ENCODE measurements at places on chromosomes 11 and 22.

DNA sequence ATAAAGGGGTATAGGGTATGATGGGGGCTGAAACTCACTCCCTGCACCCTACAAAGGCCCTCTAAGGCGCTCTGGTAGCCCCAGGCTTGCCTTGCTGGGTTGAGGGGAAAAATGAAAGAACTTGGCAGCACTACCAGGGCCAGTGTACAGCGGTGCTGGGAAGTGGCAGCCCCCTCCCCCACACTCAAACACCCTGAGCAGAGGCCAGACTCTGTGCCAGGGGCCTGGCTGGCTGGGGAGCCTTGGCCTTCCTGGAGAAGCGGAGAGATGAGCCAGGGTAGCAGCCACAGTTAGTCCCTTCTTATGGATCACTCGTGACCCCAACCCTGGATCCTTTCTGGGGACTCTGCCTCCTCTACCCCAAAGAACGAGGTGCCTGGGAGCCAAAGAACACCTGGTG lies 2.7 kb downstream of the TMEM134 start:
- no peak for DNase-seq

DNA sequence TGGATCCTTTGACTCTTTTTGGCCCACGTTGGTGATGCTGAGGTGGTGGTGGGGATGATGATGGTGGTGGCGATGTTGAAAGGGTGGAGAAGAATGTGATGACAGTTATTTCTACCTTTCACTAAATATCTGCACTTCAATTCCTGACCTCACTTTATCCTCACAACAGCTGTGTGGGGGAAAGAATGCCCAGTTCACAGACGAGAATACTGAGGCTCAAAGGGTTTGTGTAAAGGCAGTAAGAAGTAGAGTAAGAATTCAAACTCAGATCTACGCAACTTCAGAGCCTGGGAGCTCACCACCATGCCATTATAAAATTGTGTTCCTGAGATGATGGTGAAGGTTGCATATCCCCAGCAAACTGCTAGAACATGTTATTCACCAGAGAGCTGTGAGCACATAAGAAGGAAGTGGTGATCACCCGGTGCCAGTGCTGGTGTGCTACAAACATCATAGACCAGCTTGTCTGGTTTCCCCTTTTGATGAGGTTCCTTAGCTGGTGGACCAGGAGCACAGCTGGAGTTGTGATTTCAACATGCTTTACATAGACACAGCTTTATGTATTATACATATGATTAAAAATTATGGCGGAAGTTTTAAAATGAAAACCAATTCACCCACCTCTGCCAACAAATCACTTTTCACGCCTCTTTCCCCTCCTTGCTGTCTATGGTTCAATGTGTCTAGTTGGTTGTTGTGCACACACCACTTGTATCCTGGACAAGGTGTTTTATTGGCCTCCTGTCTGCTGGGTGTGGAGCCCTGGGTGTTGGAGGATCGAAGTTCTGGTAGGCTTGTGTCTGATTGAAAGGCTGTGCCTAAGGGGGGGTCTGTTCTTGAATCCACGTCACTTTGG lies 6.2 kb downstream of the ST14 start:
- no peak for DNase-seq

GRCh38 chr11:74989260-74989638 lies 516 bp downstream of the NEU3 start:
- DNase-seq, result no peak

- no peak for DNase-seq
Measured at GRCh38 chr22:19884161-19884953, 29.7 kb upstream of the GNB1L start.

DNA sequence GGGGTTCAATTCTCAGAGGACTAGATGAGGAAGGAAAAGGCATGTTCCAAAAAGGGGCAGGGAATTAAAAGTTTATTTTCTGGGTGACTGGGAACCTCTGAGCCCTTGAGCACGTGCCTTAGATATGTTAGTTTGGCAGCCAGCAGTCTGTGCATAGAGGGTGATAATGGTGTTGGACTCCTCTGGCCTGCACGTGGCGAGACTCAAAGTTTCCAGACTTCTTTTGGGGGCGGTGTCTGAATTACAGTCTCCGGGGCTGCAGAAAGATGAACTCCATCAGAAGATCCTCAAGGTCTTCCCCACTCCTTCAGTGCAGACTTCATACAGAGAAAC lies 861 bp upstream of the ZNRF3 start:
- peak; percentile 80 for DNase-seq

- no peak for DNase-seq
Measured at GRCh38 chr11:94845622-94846021, 77.5 kb downstream of the AMOTL1 start.

GRCh38 chr22:20857838-20858614 lies 585 bp downstream of the PI4KA start:
- DNase-seq, result peak; percentile 66

DNA sequence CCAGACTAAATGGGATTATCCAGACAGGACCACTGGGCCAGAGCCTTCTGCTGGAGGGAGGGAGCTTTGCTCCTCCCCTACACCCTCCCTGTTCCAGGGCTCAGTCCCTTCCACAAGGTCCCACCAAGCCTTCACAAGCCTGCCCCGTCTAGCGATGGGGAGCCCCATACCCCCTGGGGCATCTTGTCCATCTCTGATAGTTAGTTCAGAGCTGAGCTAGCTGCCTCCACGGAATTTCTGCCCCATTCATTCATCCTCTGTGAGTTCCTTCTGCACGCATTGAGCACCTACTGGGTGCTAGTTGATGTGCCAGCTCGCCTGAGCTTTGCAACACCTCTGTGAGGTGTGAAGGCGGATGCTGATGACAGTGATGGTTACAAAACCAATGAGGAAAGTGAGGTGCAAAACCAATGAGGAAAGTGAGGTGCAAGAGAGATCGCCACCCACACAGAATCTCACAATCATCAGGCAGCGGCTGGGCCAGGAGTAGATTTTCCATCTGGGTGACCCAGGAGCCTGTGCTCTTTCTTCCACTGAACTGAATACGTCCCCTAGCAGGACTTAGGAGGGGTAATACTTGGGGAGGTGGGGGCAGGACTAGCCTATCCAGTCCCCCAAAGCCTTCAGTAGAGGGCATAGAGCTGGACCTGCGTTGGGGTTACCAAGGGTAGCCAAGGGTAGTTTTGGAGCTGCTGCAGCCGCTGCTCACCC lies 21.5 kb upstream of the CBX7 start:
- no peak for DNase-seq

GRCh38 chr11:86587264-86588193 lies 84.9 kb downstream of the ME3 start:
- no peak for DNase-seq

GRCh38 chr22:44947049-44947448 lies 62.8 kb downstream of the PHF21B start:
- no peak for DNase-seq

GRCh38 chr11:102664001-102664752 lies 39.0 kb upstream of the MMP20 start:
- no peak for DNase-seq

- DNase-seq, result peak; percentile 23
Measured at GRCh38 chr11:14544611-14545010, 24.4 kb upstream of the PSMA1 start.

GRCh38 chr11:66904055-66904454 lies 47.2 kb downstream of the LRFN4 start:
- DNase-seq, result no peak

DNA sequence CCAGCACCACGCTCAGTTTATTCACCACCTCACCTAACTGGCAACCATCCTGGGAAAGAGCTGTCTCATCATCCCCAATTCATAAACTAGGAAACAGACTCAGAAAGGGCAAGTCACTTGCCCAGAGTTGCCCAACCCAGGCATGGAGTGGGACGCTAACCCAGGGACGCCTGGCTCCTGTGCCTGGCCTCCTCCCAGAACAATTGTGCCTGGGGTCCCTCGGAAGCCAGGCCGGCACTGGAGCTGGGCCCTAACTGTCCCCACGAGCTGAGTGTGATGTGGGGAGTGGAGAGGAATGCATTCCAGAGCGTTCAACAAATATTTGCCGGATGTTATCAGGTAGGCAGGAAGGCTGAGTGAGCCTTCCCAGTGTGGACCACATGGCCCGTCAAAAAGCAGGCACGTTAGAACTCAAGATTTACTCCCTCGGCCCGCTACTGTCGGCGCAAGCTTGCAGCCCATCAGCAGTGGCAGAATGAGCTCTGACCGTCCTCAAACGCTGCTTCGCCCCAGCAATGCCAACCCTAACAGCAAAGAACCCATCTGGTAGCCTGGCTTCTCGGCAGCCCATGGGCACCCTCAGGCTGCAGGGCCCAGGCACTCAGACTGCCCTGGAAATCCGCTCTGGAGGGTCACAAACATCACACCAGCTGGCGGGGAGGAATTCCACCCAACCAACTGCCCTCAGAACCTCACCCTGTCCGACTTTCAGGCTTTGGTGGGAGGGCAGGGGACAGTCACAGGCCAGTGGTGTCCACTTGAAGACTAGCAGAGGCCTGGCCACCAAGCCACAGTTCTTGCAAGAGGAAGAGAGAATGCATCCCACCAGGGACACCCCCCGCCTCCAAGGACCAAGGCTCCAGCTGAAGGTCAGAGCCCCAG lies 35.6 kb downstream of the MYH9 start:
- DNase-seq, result no peak

GRCh38 chr11:64028398-64029115 lies 7.2 kb upstream of the FLRT1 start:
- no peak for DNase-seq

DNA sequence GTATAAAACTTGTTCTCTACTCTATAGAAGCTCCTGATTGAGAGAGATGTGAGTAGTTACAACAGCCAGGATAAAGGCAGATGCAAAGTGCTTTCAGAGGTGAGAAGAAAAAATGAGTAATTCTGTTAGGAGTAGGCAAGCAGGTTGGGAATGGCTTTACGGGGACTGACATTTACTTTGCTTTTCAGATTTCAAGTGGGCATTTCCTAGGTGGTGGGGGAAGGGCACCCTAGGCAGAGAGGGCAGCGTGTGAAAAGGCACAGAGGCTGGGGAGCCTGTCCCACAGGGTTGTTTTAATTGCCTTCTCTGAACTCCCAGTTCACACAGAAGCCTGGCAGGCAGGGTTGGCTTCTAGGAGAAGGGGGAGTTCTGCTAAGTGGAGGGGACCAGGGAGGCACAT lies 106.5 kb downstream of the NAV2 start:
- DNase-seq, result no peak

DNA sequence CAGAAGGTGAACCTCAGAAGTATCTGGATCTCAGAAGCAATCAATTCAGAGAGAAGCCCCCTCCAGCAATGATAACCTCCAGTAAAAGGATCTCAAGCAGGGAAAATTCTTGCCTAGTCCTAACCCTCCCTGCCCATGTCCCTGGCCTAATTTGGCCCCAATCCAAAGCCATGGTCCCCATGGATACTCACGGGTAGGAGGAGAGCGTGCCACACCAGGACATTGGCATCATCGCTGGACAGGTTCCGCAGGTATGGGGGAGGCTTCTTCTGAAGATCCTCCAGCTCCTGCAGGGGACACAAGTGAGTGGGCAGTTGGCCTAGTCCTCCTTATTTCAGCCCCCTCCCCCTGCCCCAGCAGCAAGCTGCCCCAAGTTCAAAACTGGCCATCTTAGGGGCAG lies 7.3 kb downstream of the UBE2L6 start:
- no peak for DNase-seq

DNA sequence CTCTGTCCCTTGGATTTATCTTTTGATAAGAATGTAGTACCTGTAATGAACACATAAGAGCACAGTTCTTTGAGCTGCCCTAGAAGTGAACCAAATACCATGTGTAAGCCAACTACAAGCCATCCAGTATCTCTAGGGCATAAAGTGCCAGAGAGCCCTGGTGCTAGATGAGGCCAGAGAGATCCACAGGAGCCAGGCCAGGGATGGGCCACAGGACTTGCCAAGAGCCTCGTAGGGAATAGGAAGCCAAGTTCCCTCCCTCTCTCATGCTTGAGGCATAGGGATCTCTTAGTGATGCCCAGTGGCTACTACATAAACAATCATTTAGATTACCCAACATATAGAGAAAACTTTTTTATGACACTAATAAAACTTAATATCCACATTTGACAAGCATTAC lies 64.8 kb upstream of the FAR1 start:
- DNase-seq, result no peak

GRCh38 chr11:134154441-134154840 lies 69.3 kb downstream of the NCAPD3 start:
- no peak for DNase-seq

DNA sequence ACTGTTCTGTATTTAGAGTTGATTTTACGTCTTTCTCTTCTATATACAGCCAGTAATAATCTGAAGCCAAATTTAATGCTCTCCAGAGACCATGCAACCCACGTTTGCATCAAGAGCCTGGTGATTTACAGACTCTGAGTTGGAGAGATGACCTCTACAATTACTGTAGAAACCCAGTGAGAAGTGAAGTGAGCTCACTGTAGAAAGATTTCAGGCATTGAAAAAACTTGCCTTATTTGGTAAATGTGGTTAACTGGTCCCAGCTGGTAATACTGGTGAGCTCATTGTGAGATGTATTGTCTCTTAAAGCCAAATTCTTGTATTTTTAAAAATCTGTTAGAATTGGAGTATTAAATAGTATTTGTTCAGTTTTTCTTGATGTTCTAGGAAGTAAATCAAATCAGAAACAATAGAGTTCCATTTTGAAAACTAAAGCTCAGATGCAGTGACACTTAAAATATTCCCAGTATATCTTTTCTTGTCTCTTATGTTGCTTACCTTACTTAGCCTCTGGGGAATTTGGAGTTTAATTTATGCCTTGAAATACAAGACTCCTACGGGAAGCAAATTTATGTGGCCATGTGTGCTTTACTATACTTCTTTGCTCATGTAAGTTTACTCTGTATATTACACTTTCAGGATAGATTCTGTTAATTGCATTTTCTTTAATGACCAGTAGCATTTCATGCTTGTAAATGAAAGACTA lies 189.9 kb downstream of the ARHGAP42 start:
- no peak for DNase-seq

DNA sequence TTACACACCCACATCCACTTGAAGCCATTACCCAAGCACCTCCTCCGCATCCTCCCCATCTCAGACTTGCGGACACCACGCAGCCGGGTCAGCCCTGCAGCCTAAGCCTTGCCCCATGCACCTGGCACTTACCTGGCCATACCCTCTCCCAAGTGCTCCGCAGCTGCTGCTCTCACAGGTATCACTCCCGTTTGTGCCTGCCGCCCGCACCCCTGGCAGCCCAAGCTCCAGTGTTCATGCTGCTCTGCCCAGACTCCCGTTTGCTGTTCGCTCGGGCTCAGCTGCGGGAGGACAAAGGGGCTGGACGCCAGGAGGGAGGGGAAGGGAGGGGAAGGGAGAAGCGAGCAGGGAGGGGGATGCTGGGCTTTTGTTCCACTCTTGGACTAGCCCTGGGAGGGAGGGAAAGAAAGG lies at the start of gene KLHL35:
Gene KLHL35, minus strand, starts transcription at position 293 of the 411 bp plus-strand sequence. CDS start 2,574 bp downstream, outside the sequence.
- no peak for DNase-seq

Data from hematopoietic multipotent progenitor cell treated with erythropoietin and hydrocortisone succinate and interleukin-3 and kit ligand, for 8 days (in vitro differentiated cells).